ENCODE measurements at places on chromosomes 12 and 14.
A peak's percentile ranks its signal among the peaks of the same experiment; 100 is the strongest.

- DNase-seq, result no peak
Measured at GRCh38 chr12:30016540-30017055, 232.9 kb upstream of the TMTC1 start.

GRCh38 chr14:21537090-21537424, 10.9 kb upstream of the SALL2 start:
- no peak for DNase-seq

DNA sequence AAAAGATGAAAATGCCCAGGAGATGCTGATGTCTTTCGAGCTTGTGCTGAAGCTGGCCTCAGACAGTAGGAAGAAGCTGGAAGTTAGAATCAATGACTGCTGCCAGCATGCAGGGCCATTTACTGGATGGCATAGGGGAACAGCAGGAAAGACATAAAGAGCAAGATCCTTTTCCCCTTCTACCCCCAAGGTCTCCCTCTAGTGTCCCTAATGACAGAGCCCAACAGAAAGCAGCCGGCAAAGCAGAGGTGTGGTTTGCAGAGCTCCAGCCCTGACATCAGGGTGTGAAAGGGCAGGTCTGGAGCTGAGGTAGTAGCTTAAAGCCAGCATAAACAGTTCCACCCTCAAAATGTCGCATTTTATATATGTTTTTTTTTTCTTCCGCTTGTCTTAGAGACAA, 1560.7 kb upstream of the TMEM132C start:
- no peak for DNase-seq

- no peak for DNase-seq
Measured at GRCh38 chr14:94992046-94992445, 165.3 kb downstream of the DICER1 start.

DNA sequence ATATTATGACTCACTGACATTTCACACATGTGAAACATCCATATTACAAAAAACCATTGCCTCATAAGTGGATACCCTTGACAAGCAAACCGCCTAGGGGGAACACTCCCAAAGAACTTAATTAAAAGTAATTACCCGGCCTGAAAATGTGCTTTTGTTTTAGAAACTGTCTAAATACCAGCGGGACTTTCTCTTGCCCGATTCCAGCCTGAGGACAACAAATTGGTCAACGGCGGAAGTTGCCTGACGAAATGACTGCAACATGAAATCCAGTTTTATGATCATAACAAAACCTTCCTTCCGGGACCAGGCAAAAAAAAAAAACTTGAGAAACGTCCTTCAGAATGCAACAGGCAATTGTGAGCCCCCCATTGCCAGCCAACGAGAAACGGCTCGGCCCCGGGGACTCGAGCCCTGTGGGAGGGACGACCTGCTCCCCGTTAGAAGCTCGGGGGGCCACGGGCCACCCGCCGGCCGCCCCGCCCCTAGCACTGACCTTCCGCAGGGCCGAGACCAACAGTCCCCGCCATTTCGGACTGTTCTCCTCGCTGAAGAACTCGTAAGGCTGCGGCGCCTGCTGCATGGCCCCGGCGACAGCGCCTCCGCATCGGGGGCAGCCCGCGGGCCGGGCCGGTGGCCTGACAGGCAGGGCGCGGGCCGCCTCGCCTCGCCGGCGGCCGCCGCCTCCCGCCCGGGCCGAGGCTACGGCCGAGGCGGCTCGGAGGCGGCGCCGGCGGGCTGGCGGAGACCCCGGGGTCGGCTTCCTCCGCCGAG, 490 bp downstream of the SOS2 start:
- peak; percentile 17 for DNase-seq

GRCh38 chr12:8661751-8662150, 875 bp downstream of the MFAP5 start:
- no peak for DNase-seq

DNA sequence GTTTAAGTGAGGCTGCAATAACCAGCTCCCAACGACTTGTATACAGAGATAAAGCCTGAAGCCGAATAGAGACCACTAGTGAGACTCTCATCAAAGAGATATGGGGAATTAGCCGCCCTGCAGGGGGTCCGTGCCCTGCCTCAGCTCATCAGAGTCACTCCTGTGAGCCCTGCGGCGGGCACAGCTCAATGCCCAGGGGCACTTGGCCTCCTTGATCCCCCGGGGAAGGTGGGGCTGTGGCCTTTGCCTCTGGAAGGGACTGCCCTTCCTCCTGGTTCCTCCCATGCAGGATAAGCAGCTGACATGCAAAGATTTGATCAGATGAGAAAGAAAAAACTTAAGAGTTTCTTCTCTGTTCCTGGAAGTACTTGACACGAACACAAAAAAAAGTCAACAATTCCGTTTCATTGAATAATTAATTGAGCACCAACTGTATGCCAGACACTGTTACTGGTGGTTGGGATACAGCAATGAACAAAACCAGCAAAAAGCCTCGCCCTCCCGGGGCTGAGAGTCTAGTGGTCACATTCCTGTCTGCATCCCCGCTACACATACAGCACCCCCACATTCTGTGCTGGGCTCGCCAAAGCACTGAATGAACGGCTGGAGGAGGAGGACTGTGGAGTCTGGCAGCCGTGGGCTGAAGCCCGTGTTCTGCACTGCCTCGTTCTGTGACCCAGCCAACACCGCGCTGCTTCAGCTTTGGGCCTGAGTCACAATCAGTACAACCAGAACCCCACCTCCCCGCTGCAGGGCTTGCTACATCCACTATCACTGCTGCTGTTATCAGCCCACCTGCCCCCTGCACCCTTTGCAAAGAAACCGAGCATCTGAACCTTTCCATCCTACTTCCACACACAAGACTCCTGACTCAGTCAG, 10.3 kb downstream of the TTC7B start:
- no peak for DNase-seq

DNA sequence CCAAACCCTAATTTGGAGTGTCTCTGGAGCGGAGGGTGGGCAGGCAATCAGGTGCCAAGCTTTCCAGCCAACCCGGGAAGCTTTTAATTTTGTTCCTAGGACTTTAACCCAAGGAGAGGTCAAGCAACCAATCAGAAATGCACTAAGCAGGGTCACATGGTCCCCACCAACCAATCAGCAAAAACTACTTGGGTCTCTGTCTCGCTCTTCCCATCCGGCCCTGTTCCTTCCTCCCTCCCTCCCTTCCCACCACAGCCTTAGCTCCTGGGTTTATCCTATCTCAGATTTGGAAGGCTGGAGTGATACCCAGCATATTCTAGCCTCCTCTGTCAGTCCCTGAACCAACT, 7.3 kb downstream of the HOXC5 start:
- no peak for DNase-seq

DNA sequence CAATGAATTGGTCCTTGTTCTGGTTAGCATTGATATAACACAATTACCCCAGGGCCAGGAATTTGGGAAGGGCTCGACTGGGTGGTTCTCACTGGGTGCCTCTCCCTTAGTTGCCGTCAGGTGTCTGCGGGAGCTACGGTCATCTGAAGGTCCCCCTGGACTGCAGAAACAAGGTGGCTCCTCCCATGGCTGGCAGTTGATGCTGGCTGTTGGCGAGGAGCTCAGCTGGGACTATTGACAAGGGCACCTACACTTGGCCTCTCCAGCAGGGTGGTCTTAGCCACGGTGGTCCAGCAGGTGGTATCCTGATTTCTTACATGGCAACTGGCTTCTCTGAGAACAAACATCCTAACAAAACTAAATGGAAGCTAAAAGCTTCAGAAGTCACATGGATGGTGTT, 41.0 kb upstream of the RGS6 start:
- DNase-seq, result no peak

- no peak for DNase-seq
Measured at GRCh38 chr14:105249182-105250007, 1.1 kb downstream of the BTBD6 start.

DNA sequence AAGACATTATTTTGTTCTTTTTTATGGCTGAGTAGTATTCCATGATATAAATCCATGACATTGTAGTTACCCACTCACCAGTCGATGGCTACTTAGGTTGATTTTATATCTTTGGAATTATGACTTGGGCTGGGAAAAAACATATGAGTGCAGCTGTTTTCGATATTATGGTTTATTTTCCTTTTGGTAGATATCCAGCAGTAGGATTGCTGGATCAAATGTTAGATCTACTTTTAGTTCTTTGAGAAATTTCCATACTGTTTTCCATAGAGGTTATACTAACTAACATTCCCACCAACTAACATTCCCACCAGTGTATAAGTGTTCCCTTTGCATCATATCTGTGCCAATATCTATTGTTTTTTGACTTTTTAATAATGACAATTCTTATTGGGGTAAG, 29.9 kb upstream of the PTPRR start:
- no peak for DNase-seq

- no peak for DNase-seq
Measured at GRCh38 chr12:23757541-23757962, 191.9 kb downstream of the SOX5 start.

GRCh38 chr14:31263485-31264133, 56.0 kb upstream of the HECTD1 start:
- DNase-seq, result no peak

All from activated T-helper 1 cell treated with anti-CD3 and anti-CD28 coated beads, Interleukin-2, amount 50 U/mL, for 16 hours (primary cell).